ENCODE measurements at places on chromosomes 6 and 20.

GRCh38 chr6:158070513-158070912 is 88.8 kb downstream of the SYNJ2 start:
- no peak for DNase-seq

- no peak for DNase-seq
Observed at GRCh38 chr6:127586372-127586771, 9.4 kb downstream of the C6orf58 start.

DNA sequence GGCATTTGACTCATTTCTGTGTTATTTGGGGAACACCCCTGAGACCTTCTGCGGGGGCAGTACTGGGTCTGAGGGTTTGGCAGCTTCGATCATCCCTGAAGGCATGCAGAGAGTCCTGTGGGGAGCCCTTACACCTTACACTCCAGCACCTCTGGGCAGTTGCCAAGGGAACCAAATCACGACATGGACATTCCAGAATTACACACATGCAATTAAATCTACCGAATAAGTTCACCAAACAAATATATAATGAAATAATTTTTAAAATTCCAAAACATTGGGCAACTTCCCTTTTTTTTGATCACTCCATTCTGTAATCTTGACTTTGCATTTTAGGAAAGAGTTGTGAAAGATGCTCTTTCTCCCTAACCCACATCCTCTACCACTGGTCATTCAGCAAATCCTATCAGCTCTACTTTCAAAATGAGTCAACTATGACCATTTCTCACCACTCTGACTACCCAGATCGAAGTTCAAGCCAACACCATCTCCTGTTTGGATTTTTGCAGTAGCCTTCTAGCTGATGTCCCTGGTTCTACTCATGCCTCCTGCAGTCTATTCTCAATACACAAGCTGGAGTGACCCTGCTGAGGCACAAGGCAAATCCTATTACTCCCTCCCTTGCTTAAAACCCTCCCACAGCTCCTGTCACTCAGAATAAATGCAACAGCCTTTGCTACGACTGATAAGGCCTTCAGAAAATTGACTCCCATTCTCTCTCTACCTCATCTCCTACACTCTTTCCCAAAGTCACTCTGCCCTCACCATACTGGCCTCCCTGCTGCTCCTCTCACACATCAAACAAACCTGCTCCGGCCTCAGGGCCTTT is 533.3 kb downstream of the HACE1 start:
- DNase-seq, result no peak

DNA sequence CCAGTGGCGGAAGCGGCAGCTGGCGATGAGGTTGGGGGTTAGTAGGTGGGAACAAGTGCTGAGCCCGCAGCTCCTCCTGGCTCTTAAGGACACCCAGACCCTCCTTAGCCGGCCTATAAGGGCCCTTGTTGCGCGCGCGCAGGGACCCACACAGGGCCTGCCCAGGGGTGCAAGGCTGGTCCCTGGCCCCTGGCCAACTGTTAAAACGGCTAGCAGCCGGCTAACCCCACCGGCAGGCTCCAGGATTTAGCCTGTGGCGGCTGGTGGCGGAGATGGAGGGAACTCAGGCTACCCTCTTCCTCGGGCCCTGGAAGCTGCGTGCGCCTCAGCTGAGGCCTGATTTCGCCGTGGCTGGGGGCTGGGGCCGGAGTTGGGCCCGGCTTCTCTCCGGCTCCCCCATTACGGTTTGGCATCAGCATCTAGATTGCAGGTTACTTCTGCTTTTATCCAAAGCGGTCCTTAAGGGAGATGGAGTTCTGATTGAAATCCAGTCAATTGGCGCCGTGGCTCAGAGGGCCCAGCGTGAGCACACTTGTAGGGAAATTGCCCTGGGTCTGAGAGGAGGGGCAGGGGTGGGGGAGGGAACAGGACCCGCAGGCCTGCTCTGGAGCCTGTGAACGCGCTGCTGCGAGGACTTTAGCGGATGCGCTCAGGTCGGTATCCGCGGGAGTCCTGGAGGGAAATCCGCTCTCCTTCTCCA is 36.9 kb upstream of the CCDC167 start:
- no peak for DNase-seq

DNA sequence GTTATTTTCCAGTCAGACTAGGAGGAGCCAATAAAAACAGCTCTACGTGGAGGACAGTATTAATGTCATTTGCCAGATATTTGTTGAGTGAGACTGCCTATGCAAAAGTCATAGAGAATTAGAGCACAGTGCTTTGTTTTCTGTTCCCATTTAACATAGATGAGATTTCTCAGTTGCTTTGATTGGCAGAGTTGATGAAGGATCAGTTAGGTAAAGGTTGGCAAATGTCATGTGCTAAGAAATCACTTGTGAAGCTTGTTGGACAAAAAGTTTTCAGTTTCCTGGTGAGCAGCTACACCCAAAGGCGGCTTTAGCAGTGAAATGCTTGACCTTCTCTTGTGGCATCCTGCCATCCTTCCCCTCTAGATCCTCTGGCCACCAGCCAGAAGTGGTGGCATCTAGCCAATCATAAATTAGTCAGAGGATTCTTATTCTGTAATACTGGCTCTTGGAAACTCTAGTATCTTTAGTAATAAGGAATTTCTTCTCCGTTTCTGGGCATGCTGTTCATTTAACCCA is 37.0 kb downstream of the BCKDHB start:
- no peak for DNase-seq

- DNase-seq, result no peak
Observed at GRCh38 chr20:9966966-9967365, 67.8 kb upstream of the ANKEF1 start.

DNA sequence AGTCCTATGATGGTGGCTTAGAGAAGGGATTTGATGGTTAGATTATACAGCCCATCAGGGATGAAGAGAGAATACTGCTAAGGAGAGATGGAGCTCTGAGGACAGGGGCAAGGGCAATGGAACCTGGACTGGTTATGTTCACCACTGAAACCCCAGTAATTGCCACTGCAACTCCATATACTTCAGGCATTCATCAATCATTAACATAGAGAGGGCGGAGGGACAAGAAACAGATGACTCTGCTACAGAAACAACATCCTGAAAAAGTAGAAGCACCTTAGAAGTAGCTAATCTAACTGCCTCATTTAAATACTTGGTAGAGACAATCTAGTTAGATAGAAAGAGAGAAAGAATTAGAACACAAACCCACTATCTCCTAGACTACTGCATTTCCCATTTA is 89.8 kb downstream of the MDN1 start:
- no peak for DNase-seq

DNA sequence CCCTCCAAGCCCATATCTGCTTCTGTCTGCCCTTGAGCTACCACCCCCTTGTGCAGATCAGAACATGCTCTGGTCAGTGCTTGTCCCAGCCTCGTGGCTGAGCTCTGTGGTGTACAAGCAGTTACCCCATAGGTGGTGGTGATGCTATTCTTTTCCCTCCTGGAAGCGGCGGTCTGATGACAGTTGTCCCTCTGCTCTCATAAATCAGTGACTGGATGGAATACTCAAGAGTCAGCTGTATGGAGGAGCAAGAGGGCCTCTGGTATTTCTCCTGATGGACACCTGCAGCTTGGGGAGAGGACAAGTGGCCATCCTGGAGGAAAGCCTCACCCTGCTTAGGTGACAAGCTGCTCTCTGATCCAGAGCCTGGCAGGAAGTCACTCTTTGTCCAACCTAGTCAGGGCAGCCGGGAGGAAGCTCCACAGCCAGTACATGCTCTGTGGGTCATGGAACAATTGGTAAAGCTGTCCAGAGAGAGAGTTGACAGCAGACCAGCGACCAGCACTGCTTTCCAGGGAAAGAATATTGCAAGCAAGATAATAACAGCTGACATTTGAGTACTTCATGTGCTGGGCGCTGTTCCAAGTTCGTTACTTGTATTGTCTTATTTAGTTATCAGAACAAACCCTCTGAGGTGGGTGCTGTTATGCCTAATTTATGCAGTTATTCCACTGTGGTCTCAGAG is 47.1 kb downstream of the SCAND1 start:
- no peak for DNase-seq

- DNase-seq, result no peak
Observed at GRCh38 chr6:104951677-104952076, 5.2 kb upstream of the LIN28B start.

DNA sequence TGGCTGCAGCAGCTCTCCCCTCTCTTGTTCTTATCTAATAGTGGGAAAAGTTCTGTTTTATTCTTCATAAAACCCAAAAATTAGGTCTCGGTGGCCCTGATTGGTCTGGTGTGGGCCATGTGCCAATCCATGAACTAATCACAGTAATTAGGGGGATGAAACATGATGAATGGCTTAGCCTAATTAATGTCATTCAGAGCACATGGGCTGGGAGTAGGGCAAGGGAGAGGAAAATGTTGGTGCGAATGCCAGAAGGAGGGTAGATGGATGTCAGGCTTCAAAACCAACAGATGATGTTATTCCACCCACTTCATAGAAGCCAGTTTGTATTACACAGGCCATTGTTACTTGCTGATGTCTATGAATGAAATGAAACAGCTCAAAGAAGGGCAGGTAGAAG is 46.5 kb downstream of the PLEKHG1 start:
- no peak for DNase-seq

GRCh38 chr6:36025932-36026327 is 1.5 kb upstream of the SLC26A8 start:
- no peak for DNase-seq

DNA sequence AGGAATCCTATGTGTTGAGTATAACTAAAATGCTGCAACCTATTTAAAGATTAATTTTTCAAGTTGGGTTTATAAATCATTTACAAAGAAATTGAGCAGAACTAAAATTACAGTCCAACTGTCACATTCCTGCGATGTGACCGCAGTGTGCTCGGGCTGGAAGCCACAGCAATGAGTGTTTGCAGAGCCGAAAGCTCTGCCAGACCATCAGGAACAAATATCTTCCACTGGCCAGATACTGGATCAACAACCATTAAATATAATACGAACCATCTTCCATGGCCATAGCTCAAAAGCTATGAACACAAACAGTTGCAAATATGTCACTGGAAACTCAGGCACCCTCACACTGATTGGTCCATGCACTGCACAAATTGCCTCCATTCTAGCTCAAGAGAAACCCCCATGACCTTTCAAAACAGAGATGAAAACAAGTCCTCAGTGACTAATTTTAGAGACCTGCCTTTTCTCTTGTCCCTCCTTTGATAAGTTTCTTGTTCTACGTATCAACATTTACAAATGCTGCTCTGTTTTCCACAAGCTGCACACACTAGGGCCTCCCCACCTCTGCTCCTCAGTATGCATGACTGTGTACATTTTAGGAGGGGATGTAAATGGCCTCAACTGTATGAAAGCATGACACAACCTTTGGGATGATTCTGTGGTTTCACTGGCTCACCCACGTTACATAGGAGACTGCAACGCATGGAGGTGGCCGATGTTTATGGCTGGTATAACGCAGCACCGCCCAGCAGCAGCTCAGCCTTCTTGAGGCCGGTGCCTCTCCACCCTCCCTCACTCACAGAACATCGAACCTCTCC is 171.7 kb downstream of the WDR27 start:
- no peak for DNase-seq

- DNase-seq, result no peak
Observed at GRCh38 chr20:55774628-55775027, 230.7 kb downstream of the CBLN4 start.

DNA sequence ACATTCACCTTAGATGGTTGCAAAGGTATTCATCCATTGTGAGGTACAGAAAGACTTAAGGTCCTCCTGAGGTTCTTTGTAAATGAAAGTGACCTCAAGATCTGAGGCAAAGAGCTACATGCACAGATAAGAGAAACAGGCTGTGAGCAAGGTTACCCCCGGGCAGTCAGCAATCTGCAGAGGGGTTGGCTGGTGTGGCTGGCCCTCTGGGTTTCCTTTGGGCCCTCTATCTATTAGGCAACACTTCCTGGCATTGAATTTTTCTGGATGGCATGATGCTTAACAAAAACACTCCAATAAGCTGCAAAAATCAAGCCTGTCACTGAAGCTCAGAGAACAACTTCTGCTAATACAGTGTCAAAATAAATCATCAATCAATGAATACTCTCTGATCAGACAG is 48.9 kb upstream of the RALGAPA2 start:
- no peak for DNase-seq
